ENCODE measurements at places on chromosomes 6 and 20. TPM values are rescaled to one million over a fixed set of nuclear protein-coding genes. Genes with fewer than 3 reads are reported as not detected.

Gene RAET1E
- 4.9 TPM for total RNA-seq

Gene GJA10
- not detected for total RNA-seq

Gene TDRD6
- not detected for total RNA-seq

Gene C2
- total RNA-seq = 0.58 TPM

Gene PDYN
- total RNA-seq = not detected
